ENCODE measurements at places on chromosomes 5 and 9.

GRCh38 chr5:122264610-122265009, 47.4 kb upstream of the SNCAIP start:
- DNase-seq: no peak

GRCh38 chr5:138128334-138128733, 10.9 kb downstream of the NME5 start:
- DNase-seq: no peak

DNA sequence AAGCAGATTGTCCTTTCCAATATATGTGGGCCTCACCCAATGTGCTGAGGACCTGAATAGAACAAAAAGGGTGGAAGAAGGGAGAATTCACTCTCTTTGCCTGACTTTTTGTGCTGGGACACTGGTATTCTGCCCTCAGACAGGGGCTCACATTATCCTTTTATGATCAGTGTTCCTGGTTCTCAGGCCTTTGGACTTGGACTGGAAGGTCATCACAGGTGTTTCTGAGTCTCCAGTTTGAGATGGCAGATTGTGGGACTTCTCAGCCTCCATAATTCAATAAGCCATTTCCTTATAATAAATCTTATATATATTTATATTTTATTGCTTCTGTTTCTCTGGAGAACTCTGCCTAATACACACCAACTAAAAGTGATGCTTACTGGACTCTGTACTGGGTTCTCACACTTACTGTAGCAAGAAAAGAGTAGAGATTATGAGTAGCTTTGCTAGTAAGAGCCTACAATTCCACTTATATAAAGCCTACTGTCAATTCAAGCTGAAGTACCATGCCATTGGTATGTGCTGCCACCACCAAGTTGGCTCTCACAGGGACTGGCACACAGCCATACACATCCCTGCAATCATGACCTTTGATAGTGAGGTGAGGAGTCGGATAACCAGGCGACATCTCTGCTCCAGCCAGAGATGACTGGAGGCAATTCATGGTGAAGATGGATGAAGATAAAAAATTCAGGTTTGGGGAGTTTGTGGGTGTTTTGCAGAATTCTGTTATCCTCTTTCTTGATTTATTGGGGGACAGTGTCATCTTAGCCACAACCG, 130.7 kb upstream of the NR3C1 start:
- no peak for DNase-seq

DNA sequence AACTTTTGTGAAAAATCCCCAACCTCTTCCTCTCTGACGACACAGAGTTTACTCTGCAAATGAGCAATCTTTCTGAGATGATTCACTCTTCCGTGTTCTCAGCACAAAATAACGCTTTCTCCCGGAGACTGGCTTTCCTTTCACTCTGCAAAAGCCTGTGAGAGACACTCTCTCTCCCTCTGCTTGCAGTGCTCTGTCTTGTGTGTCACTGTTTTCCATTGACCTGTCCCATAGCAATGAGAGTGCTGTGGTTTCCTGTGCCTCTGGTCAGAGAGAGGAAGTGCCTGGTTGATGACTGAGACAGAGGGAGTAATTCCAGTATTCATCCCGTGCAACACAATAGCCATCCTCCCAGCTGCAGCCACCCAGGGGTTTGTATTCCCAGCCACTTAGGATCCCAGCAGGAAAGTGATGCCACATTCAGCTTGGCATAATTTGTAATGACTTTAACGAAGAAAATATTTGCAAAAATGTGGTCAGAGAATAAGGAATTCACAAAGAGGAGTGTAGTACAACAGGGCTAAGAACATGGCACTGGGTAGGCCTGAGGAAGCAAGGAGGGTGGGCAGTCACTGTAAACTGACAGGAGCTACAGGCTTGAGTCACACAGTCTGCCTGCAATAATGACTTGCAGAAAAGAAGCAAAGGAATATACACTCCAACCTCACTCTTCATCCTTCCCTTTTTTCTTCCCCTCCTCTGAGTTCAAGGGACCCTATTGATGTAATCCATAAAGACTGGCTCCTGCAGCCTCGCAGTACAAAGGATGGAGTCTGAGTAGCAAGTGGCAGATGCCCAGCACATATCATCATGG, 463.5 kb upstream of the RGMB start:
- DNase-seq: peak; percentile 99

DNA sequence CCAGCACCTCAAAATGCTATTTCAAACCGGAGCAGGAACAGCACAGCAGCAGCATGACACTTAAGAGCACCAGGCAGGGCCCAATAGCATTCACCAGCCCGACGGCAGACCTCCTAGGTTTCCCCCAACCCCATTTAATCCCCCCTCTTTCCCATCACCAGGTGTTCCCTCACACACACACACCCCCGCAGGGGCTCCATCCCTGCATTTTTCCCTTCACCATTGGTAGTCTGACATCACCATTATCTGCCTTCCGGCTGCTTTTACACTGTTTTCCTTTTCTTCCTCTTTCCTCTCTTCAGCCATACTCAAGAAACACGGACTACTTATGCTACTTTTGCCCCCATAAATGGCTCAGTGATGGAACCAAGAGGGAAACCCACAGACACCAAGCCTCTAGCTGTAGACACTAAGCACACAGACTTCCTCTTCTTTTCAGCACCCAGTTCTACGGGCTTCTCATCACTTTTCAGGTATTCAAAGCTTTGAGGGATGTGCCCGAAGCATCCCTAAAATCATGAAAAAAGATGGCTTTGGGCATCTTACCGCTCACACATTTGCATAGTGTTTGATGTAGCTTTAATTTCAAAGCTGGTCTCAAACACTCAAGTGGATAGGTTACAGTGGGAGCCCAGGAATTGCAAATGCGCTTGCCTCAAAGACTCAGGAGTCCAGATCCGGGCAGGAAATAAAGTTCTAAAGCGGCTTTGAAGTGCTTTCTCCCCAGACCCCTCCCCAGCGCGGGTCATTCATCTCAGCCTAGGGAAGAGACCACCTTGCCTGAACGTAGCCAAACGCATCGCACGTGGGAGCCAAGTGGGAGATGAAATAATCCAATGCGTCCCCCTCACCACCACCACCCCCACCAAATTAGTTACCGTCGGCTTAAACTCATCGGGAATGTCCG, 141.5 kb downstream of the TSSK1B start:
- no peak for DNase-seq

DNA sequence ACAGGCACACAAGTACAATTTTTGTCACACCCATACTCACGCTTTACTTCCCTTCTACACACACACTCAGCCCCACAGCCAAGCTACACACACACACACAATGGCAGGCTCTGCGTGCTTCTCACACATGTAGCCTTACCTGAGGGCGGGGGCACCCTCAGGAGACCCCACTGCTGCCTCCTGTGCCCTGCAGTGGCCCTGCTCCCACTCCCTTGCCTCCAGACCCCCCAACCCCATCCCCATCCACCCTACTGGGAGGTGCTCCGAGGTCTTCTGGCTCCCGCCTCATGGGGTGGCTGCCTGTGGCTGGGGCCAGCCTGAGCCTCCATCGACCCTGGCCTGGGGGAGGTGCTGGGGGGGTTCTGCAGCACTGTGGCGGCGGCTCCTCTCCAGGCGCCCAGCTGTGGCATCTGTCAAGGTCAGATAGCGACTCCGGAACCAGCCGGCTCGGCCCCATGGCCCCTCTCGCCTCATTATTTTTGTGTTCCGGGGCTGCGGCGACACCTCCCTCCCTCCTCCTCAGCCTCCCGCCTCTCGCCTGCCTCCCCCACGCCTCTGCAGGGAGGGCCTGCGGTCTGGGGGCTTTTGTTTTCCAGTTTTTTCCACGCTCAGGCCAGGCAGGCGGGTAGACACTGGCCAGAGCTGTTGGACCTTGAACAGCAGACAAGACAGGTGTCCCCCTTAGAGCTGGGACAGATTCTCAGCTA, 21.7 kb downstream of the CXXC5 start:
- DNase-seq: no peak

GRCh38 chr5:107474716-107475489, 195.8 kb downstream of the EFNA5 start:
- no peak for DNase-seq

DNA sequence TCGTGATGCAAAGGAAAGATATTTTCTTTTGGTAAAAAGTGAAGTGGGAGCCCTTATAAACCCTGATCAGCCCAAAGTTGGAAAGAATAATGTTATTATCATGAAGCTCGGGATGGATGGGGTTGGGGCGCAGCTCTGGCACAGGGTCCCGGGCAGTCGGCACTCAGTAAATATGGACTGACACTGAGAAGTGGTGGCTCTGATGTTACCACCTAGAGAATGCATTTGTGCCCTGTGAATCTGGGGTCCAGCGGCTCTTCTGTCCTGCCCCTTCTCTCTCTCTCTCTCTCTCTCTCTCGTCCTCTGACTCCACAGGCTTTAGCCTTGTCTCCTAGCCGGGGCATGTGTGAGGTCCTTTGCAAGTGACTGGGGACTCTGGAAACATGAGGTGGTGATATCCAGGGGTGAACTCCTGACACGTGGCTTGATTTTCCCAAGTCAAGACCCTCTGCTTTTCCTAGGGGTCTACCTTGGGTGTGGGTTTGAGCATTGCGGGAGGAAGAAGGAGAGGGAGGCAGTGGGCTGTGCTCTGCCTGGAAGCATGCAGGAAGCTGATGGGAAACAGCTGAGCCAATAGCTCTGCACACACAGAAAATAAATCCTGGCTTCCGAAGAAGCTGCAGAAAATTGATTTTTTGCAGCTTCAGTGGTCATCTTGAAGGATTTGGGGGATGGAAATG, 162.7 kb downstream of the MACROH2A1 start:
- DNase-seq: no peak

DNA sequence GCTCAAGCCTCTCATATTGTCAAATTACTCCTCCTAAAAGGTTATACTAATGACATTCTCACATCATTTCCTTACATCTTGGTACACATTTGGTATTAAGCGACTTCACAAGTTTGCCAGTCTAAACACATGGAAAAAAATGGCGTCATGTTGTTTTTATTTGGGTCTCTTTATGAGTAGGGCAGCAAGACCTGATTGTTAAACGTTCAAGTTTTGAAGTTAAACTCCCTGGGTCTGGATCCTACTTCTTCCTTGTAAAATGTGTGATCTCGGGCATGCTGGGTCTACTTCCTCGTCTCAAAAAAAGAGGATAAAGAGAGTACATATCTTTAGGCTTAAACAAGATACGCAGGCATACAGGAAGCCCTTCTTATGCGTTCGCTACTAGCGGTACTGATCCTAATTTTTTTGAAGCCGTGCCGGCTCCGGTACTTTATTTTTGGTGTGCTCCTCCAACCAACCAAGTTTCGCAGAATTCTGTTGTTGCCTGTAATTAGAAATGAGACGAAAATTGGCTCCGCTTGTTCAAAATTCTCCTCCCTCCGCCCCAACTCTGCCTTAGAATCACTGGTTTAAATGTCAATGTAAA, 596 bp upstream of the CDC37L1 start:
- DNase-seq: no peak

DNA sequence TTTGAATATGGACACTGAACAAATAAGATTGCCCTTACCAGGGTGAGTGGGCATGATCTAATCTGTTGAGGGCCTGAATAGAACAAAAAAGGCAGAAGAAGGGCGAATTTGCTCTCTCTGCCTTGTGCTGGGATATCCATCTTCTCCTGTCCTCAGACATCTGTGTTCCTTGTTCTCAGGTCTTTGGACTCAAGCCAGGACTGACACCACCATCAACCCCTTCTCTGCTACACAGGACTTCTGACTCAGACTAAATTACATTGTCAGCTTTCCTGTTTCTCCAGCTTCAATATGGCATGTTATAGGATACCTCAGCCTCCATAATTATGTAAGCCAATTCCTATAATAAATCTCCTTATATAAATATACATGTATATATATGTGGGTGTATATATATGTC, 40.8 kb upstream of the SLCO6A1 start:
- no peak for DNase-seq

GRCh38 chr9:106797299-106797698, 65.7 kb upstream of the ZNF462 start:
- DNase-seq: no peak

- no peak for DNase-seq
Observed at GRCh38 chr9:982394-983230, 6.2 kb downstream of the DMRT3 start.

DNA sequence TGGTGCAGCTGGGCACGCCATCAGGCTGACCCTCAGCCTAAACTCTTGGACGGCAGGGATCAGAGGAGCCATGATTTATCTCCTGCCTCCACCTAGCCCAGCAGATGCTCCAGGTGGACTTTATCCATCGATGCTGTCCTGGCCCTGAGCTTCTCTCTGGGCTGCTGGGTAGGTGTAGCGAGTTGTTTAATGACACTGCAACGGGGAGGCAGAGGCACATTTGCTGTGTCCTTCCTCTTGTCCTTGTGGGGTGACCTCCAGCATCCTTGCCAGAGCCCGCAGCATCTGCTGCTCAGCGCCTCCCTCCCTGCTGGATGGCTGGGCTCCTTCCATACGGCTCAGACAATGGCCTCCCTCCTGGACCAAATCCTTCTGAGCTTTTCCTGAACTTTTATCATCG, 103.1 kb upstream of the IRX4 start:
- no peak for DNase-seq

GRCh38 chr5:126561908-126562307, 33.1 kb downstream of the ALDH7A1 start:
- DNase-seq: no peak

GRCh38 chr5:27594141-27594540, 555.8 kb upstream of the CDH9 start:
- no peak for DNase-seq

DNA sequence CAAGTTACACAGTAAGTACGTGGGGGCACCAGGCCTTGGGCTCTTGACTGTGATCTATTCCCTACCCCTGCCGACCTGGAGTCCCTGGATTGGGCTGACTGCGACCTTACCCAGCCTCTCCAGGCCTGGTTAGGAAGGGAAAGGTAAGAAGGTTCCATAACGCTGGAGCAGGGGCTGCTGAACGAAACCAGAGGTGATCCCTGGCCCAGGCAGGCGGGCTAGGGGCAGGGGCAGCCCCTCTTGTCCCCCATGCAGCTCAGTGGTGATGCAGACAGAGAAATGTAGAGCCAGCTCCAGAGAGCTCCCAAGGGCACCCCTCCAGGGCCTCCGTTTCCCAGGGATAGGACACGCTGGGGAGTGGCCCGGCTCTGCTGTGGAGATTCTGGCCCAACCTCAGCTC, 14.1 kb downstream of the PRRX2 start:
- no peak for DNase-seq

DNA sequence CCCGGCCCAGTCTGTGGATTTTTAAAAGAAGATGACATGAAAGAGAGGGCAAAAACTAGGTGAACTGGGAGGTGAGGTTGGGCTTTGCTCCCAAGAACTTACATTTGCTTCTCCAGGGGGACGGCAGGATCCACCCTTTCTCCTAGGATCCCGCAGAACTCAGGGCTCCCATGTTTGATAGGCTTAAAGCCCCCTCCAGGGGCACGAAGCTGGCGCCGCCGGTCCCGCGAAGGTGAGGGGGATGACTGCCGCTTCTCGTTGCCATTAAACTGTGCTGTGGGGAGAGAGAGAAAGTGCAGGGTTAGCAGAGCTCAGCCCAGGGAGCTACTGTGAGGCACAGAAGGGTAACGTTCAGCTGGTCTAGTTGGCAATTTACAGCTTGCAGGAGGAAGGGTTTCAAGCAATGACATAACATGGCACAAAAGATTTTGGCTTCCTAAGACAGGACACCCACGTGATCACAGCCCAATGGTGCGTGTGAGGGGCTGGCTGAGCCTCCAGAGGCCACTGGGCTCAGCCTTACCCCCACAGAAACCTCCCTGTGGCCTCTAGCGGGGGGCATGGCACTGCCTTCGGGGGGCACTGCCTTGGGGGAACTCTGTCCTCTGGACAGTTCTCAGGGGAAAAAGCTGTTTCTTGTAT, 52.0 kb upstream of the SLC25A51 start:
- no peak for DNase-seq

GRCh38 chr9:88659126-88659525, 124.1 kb downstream of the NXNL2 start:
- no peak for DNase-seq

Data from HS-5 (cell line).